NCI-H187 treated with DMSO at 0.1 percent for 48 hours (cell line): ENCODE measurements at places on chromosomes 1 and 21.

- no peak for DNase-seq
Observed at GRCh38 chr1:199954699-199955098, 72.8 kb upstream of the NR5A2 start.

- no peak for DNase-seq
Observed at GRCh38 chr1:235416662-235417049, 49.4 kb downstream of the TBCE start.

- no peak for DNase-seq
Observed at GRCh38 chr1:170483051-170483450, 48.9 kb upstream of the GORAB start.

DNA sequence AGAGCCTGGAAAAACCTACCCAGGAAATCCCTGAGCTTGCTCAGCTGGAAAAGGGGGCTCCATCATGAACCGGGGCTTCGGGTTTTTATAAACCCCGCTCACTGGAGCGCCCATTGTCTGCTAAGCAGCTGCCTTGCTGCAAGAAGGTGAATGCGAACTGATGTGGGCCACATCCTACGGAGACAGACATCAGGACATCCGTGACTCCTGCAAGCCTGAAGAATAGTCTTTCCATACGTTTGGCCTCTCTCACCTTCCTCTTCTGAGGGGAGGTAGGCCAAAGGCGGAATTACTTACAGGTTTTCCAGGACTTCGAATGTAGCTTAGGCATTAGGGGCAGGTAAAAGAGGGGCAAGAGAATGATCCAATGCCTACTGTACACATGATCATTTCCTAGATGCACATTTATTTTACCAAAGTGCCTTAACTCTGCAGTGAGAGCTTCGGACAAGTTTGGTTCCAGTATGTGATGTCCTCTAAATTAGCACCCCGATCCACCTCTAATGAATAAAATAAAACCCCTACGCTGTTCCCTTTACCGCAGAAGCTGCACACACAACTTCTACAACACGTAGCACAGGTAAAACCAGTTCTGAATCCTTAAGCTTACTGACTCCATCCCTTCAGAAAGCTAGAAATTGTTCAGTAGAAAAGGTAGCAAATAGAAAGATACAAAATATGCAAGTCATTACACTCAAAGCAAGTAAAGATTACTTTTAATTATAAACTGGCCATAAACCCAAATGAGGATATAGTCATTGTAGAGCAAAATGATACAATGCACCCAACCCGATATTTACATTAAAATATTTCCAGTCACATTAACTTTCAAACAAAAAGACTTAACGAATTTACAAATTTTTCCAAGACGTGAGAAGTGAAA lies 866 bp upstream of the SORT1 start:
- no peak for DNase-seq

DNA sequence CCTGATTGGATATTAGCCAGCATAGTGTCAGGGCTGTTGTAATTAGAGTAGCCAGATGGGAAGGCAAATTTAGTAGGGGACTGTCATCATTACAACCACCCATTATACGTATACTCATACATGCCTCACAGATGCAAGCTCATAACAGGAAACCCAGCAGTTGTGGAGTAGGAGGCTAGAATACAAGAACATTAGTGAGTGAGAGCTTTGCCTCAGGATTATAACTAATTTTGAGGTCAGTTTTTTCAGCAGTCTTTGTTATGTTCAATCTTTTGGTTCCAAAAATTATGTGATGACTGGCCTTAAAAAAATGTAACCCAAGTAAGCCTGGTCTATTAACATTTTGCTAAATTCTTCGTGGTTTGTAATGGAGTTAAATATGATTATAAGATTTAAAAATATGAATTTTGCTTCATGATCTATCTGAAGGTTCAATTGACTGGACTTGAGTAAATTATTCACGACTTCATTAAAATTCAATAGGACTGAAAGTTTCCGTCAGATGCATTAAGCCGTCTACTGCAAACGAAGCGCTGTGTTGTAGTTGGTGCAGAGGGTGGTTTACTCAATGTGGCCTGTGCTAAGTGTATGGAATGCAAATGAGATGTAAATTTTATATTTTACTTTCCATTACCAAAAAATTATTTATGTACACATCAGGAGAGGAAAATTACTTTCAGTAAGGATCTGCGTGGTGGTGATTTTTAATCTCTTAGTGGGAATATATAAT lies 48.8 kb downstream of the KCNK1 start:
- DNase-seq: no peak
